NCI-H69 (cell line): ENCODE measurements at places on chromosomes 6 and 20.

DNA sequence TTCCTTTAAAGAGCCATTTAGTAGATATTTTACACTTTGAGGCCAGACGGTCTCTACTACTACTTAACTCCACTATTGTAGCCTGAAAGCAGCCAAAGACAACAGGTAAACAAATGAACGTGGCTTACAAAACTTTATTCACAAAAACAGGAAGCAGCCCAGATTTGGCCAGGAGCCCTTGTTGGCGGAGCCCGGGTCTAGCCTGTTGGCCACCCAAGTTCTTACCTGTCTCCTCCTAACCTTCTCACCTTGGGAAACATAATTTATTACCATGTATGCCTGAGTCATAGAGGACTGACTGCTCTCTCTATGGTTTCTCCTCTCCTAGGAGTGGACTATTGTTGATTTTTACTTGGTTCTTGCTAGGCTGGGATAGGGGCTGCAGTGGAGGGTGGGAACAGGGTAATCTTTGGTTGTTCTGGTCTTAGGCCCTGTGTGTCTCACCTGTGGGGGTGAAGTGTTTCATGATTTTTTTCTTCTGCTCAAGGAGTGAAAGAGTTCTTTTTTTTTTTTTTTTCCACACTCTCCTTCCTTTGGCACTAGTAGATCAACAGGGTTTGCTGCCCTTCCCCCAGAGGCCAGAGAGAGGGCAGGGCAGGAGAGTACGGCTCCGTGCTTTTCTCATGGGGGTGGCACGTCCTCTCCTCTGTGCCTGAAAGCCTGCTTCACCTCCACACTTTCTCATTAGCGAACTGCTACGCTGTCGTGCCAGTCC is 90.0 kb downstream of the RPP40 start:
- peak; percentile 27 for DNase-seq

- DNase-seq = no peak
These were observed 245.4 kb downstream of the ANKRD60 start for GRCh38 chr20:57983082-57983481.

- DNase-seq = peak; percentile 14
These were observed 18.3 kb downstream of the BPIFB1 start for GRCh38 chr20:33301192-33301930.

DNA sequence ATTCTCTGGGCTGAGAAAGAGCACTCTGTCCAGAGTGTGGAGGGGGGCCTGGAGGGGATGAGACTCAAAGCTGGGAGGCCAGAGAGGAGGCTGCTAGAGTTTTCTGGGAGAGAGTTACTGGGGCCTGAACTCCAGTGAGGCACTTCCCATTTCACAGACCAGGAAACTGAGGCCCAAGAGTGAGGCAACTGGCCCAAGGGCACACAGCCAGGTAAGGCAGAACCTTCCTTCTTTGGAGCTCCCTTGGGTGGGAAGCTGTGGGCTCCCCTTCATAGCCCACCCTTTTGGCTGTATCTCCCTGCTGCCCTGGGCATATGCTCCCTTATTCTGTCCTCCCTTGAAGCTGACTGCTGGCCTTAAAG is 34.4 kb downstream of the ANGPT4 start:
- DNase-seq = no peak

- DNase-seq = no peak
These were observed 370.3 kb downstream of the HTR1B start for GRCh38 chr6:77092971-77093370.

DNA sequence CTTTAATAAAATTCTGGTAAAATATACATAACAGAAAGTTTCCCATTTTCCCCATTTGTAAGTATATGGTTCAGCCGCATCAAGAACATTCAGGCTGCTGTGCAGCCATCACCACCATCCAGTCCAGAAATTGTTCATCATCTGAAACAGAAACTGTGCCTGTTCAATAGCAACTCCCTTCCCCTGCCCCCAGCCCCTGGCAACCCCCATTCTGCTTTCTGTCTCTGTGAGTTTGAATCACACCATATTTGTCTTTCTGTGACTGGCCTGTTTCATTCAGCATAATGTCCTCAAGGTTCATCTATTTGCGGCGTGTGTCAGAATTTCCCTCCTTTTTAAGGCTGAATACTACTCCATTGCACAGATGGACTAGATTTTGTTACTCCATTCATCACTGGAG is 19.1 kb downstream of the VSTM2L start:
- no peak for DNase-seq
